ENCODE measurements at places on chromosomes 3 and 15. TPM values are rescaled to one million over a fixed set of nuclear protein-coding genes. Genes with fewer than 3 reads are reported as not detected.

MAGEL2 gene
- not detected for total RNA-seq

- DNase-seq = no peak
Measured at GRCh38 chr15:72197460-72198355, at the start of gene GRAMD2A. Gene GRAMD2A, minus strand, starts transcription at chr15:72197787.

- peak; percentile 84 for DNase-seq
Measured at GRCh38 chr15:89057506-89058133, 30.6 kb upstream of the ABHD2 start.

ROPN1 gene
- not detected for total RNA-seq

GRCh38 chr3:66483409-66483906, 17.4 kb downstream of the LRIG1 start:
- no peak for DNase-seq

GRCh38 chr3:66554178-66554577, 53.4 kb upstream of the LRIG1 start:
- peak; percentile 49 for DNase-seq

ELL3 gene
- 15.0 TPM for total RNA-seq

- peak; percentile 98 for DNase-seq
Measured at GRCh38 chr3:15797642-15798303, at the start of gene ANKRD28. Gene ANKRD28, minus strand, starts transcription at chr3:15797979. Its CDS starts 1,458 bp downstream, at chr3:15796521.

DNA sequence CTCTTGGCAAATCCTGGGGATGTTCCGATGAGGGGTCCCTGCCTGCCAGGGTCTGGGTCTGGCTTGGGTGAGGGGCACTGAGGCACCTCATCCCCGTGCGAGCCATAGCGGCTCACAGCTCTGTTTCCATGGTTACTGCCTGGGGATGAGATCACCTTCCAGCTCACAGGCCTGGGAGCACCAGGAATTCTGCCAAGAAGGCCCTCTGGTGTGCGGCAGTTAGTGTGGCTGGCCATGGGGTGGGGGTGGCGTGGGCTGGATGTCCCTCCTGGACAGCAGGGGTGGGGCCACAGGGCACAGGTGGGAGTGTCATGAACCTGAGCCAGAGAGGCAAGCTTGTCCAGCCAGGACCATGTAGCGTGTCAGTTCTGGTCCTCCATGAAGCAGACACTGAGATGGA, 22.1 kb upstream of the PRR23E start:
- DNase-seq = peak; percentile 19

SLC2A2 gene
- total RNA-seq = not detected

LZTFL1 gene
- 14.2 TPM for total RNA-seq

- DNase-seq = no peak
Measured at GRCh38 chr3:65938676-65939075, 100.0 kb downstream of the MAGI1 start.

DYNLT2B gene
- total RNA-seq = 19.8 TPM

- no peak for DNase-seq
Measured at GRCh38 chr3:108223928-108224327, 1.7 kb upstream of the IFT57 start.

GRCh38 chr3:9704347-9705322, 1.0 kb downstream of the CPNE9 start:
- peak; percentile 19 for DNase-seq

Data from PC-3 (cell line).